ENCODE measurements at places on chromosomes 11 and 22. TPM values are rescaled to one million over a fixed set of nuclear protein-coding genes. Genes with fewer than 3 reads are reported as not detected.

The ADAMTS8 gene
- not detected for total RNA-seq

The PIH1D2 gene
- 0.22 TPM for total RNA-seq

The CDC42BPG gene
- total RNA-seq = 3.7 TPM

DNA sequence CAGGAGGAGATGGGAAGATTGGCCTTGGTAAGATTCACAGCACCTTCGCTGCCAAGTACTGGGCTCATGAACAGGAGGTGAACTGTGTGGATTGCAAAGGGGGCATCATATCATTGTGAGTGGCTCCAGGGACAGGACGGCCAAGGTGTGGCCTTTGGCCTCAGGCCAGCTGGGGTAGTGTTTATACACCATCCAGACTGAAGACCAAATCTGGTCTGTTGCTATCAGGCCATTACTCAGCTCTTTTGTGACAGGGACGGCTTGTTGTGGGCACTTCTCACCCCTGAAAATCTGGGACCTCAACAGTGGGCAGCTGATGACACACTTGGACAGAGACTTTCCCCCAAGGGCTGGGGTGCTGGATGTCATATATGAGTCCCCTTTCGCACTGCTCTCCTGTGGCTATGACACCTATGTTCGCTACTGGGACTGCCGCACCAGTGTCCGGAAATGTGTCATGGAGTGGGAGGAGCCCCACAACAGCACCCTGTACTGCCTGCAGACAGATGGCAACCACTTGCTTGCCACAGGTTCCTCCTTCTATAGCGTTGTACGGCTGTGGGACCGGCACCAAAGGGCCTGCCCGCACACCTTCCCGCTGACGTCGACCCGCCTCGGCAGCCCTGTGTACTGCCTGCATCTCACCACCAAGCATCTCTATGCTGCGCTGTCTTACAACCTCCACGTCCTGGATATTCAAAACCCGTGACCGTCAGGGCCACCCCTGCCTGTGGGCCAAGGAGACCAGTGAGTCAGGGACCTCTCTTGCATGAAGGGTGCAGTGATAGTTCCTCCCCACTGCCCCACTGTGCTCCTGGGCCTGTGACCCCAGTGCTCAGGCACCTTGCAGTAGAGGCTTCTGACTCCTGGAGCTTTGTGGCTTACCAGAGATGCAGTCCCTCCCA, 83.6 kb downstream of the BCR start:
- no peak for DNase-seq
- H3K27me3 ChIP-seq = no peaks in the 10 kb centered on the region

GRCh38 chr22:37571258-37571991, 8.5 kb downstream of the LGALS2 start:
- H3K4me1 ChIP-seq = peaks cover 11% of the 10 kb centered on the region
- H3K36me3 ChIP-seq = no peaks in the 10 kb centered on the region
- no peak overlapping the region for H3K27ac ChIP-seq

- H3K27ac ChIP-seq = peak overlapping the region; percentile 54
- H3K4me1 ChIP-seq = peaks cover 49% of the 10 kb centered on the region
- DNase-seq = no peak
- H3K4me3 ChIP-seq = peak overlapping the region; percentile 80
- H3K36me3 ChIP-seq = peaks cover 1% of the 10 kb centered on the region
Measured at GRCh38 chr22:42719656-42720262, 911 bp downstream of the A4GALT start.

GRCh38 chr11:112100462-112100861, 13.8 kb downstream of the SDHD start:
- H3K4me3 ChIP-seq = no peak overlapping the region
- H3K27me3 ChIP-seq = no peaks in the 10 kb centered on the region
- H3K36me3 ChIP-seq = peaks cover 28% of the 10 kb centered on the region
- no peak overlapping the region for H3K27ac ChIP-seq
- no peak for DNase-seq
